H54 (cell line): ENCODE measurements at places on chromosomes 1 and 21.
A peak's percentile ranks its signal among the peaks of the same experiment; 100 is the strongest.

- peak; percentile 48 for DNase-seq
Observed at GRCh38 chr1:47424336-47424982, 8.4 kb downstream of the FOXE3 start.

DNA sequence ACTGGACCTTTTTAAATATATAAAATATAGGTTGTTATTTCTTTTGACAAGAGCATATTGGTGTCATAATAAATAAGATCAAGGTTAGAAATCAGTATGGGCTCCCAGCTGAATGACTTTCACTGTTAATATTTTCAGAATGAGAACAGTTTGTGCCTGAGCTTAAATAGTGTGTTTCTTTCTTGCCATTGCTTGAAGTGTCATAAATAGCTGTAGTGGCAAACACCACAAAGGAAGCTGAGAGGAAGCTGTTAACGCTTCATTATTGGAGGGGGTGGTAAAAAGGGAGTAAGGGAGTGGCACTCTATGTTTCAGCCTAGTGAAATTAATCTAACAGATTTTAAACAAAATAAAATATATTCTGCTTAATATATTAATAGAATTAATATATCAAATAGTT lies 1089.8 kb upstream of the NCAM2 start:
- no peak for DNase-seq

GRCh38 chr1:155063550-155064110 lies at the start of gene EFNA4:
Gene EFNA4, plus strand, starts transcription at chr1:155063740. Its CDS starts 84 bp downstream, at chr1:155063824.
- DNase-seq: peak; percentile 87

- DNase-seq: no peak
Observed at GRCh38 chr21:29465546-29465945, 166.8 kb downstream of the BACH1 start.

DNA sequence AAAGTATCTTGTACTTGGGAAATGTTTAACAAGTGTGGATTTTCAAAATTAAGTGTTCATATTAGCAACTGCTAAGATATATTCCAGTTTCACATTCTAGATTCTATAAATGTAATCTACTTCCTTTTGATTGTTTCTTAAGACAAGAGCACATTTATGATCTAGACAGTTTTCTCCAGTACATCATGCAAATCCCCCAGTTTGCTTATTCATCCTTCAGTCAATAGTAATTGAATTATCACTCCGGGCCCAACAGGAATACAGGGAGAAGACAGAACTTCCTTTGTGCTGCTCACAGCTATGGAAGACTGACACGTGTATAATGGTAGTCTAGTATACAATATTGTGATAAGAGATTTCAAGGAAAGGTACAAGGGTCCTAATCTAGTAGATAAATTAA lies 14.5 kb downstream of the PLA2G4A start:
- no peak for DNase-seq

- peak; percentile 78 for DNase-seq
Observed at GRCh38 chr21:32403201-32403777, 9.2 kb upstream of the EVA1C start.

DNA sequence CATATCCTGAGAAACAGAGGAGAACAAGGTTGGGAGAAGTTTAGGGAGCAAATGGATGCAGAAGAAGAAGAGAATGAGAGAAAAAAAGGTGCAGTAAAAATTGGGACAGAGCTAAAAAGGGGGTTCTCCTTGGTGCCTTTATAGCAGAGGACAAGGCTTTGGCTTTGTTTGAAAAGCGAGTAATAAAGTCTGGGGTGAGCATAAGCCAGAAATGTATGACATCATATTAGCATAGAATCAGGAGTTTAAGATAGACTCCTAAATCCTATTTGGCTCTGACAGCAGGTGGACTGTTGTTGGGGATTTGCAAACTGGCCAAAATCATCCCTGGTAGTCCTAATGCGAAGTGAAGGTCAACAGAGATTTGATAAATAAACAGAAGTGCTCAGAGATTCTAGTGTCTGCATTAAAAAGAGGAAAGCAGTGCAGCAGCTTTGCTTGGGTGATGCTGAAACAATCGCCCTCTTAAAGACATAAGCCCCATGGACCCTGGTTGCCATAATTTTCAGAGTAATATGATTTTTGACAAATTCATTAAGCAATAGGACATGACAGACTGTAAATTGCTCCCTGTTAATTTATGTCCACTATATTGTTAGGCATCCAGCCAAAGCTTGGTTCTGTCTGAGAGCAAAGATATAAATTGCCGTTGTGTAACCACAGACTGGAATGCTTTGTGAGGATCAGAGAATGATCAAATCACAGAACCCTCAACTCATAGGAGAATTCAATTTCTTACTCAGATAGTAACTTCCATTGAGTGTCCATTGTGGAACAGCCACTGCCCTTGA lies 385.0 kb upstream of the NFIA start:
- no peak for DNase-seq

DNA sequence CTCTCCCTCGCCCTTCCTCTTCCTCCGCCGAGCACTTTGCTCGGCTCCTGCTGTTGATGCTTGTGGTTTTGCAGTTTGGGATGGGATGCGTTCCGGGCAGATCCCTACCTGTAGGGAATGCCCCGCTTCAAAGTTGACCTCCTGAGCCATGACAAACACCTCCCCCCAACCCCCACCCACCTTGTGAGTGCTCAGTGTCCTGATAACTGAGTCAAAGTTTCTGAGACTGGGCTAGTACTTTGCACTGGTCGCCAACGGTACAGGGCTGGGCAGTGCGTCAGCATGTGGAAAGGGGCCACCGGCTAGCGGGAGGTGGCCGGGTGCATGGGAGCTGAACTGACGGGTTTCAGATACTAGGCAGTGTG lies 771 bp downstream of the RABGAP1L start:
- peak; percentile 55 for DNase-seq

DNA sequence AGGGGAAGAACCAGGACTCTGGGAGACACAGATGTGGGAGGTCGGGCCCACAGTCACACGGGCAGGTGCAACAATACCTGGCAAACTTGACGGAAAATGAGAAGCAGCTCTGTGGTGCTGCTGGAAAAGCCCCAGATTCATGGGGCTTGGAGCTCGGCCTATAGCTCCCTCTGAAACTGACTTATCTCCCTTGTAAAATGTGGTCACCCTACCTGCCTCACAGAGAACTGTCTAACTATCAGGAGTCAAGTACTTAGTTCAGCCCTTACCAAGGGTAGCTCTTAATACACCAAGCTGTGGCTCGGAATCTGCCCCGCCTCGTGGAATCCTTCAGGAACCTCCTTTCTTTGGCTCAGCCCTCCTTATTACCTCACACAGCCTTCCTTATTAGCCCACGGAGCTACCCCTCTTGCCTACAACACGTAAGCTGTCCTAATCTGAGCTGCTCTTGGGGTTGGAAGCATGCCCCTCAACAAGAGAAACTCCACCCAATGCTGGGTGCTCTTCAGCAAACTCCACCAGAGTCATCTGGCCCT lies 68.9 kb downstream of the MRPL37 start:
- no peak for DNase-seq

DNA sequence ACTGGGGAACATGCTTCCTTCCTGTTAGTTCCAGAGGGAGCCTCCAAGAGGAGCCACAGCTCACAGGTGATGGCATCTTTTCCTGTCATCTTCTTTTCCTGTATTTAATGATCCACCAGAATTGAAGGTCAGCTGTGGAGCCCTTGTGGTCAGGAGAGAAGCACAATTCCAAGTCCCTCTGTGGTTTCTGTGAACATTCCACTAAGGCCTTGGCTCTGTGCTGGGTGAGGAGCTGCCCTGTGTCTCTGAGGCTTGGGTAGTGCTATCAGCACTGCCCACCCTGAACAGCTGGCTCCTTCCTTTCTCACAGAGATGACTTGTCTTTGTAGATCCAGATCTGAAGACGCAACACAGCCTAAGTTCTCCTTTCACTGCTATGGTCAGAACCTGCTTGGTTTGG lies 141.9 kb upstream of the MAP1LC3C start:
- DNase-seq: no peak

DNA sequence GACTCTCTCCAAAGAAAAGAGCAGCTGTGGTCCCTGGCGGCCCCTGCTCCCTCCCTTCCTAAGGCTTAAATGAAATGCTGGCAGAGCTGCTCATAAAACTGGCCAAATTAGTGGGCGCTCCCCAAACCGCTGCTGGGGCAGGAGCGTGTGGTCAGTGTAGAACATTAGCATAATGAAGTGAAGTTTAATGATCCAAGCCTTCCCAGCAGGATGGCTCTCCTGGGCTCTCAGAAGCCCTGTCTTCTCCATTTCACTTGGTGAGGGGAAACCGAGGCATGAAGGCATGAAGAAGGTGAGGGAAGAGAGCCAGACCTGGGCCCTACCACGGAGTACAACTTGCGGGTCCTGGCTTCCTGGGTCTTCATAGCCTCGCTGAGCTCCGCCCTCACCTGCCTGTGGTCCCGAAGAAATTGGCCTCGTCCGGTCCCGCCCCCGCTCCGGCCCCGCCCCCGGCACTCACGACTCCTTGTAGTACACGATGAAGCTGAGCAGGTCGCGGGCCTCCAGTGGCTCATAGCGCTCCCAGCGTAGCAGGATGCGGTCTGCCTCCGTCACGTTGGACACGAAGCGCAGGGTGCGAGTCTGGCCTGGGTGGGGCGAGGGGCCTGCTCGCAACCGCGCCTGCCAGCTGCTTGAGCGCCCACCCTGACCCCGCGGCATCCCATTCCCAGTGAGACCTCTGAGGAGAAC lies 10.3 kb downstream of the INSRR start:
- DNase-seq: no peak

DNA sequence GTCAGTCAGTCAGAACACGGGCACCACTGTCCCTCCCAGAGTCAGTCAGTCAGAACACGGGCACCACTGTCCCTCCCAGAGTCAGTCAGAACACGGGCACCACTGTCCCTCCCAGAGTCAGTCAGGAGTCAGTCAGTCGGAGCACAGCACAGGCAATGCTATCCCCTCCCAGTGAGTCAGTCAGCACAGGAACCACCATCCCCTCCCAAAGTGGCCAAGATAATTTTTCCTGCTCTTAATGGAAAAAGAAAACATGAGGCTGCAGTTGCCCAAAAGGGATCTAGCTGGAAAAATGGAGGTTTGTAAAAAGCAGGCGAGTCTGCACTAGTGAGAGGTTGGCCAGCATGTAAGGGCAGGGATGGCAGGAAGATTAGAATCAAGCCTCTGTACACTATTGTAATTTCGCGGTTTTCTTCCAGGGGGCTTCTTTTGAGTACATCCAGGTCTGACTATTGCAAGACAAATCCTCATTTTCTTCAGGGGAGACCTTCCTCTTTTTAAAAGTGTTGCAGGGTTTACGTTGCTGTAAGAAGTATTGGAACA lies 213.8 kb downstream of the SIPA1L2 start:
- DNase-seq: peak; percentile 21

DNA sequence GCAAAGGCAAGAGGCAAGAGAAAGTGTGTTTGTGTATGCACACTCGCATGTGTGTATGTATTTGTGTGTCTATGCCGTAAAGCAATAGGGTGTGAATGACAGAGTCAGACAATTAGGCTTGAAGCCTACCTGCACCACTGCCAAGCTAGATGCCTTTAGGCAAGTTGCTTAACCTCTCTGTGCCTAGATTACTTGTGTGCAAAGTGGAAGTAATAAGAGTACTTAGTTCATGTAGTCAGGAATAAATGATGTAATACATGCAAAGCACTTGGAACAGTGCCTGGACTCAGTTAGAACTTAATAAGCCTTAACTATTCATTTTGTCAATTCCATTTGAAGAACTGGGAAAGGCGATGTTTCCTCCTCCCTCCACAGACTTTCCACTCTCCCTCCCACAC lies 31.7 kb downstream of the LAMB3 start:
- no peak for DNase-seq

GRCh38 chr1:54968551-54968950 lies 11.9 kb upstream of the TMEM61 start:
- DNase-seq: no peak

DNA sequence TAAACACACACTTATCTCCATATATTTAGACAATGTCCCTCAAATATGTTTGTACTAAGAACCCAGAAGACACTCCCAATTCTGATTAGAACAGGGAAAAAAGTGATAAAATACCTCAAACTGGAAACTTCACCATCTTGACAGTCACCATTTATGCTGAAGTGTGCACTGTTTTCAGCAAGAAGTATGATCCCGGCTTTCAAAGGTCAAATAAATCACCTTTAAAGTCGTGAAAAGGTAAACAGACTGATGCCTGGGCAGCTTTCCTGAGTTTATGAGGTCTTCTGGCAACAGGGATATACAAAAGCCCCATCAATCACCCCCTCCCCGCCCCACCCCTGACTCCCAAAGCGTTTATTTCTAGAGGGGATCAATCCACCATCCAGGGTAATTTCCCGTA lies 37.9 kb downstream of the HLX start:
- DNase-seq: no peak

GRCh38 chr1:236942431-236942830 lies 61.8 kb downstream of the MT1HL1 start:
- DNase-seq: no peak

DNA sequence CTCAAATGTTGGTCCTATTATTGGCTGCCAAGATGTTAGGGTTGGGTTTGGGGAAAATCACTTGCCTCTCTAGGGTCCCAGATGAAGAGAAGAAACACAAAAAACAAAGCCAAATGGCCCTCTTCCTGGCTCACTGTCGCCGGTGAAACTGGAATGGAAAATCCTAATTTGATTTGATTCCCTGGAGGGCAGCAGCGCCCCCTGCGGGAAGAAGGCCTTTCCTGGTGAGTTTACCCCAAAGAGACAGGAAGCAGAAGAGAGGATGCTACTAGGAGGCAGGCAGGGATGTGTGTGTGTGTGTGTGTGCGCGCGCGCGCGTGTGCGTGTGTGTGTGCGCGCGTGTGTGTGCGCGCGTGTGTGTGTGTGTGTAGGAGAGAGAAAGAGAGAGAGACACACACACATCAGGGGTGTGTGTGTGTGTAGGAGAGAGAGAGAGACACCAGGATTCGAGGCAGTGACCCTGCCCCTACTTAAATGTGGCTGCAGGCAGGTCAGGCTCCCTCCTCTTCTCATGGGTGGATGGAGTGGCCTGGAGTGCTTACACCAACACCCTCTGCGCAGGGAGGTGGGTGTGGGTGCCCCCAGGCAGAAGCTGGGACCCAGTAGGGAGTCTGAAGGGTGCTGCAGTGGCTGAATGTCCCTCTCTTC lies 3.1 kb upstream of the SELENON start:
- no peak for DNase-seq
